ENCODE measurements at places on chromosomes 1 and 21. TPM values are rescaled to one million over a fixed set of nuclear protein-coding genes. Genes with fewer than 3 reads are reported as not detected.

Gene HSPB7
- not detected for total RNA-seq

Gene ADSS2
- total RNA-seq, result 45.3 TPM

Gene TNFRSF25
- total RNA-seq, result 3.5 TPM

Gene ESRRG
- total RNA-seq, result not detected

Gene GJC2
- total RNA-seq, result 0.31 TPM

Gene BGLAP
- 0.46 TPM for total RNA-seq

Gene PSRC1
- 18.6 TPM for total RNA-seq

Gene C1orf185
- not detected for total RNA-seq

Gene SMCP
- total RNA-seq, result not detected

Gene TMEM61
- total RNA-seq, result not detected

Gene EPHB2
- 47.0 TPM for total RNA-seq

Gene LCE1F
- total RNA-seq, result not detected

Gene SPRR2E
- total RNA-seq, result not detected

Gene FAM78B
- 0.38 TPM for total RNA-seq

Gene PLA2G4A
- total RNA-seq, result 10.9 TPM

Gene TNFRSF4
- not detected for total RNA-seq

Gene EPS8L3
- total RNA-seq, result 0.94 TPM

Gene PDPN
- not detected for total RNA-seq

Gene KPRP
- not detected for total RNA-seq

Gene RRP1
- total RNA-seq, result 37.0 TPM

Gene VSIG8
- 0.06 TPM for total RNA-seq

Gene RHBDL2
- 2.7 TPM for total RNA-seq

Gene CHIA
- total RNA-seq, result not detected

Gene LCK
- 0.07 TPM for total RNA-seq

Gene CELA3B
- total RNA-seq, result not detected

Gene RBM11
- total RNA-seq, result not detected

Gene SPRR2F
- not detected for total RNA-seq

Gene CHRM3
- 0.02 TPM for total RNA-seq

Gene CR1L
- not detected for total RNA-seq

Gene AMY1C
- not detected for total RNA-seq

Gene RUNX1
- 12.4 TPM for total RNA-seq

Data from A549 treated with DMSO at 1 μM for 4 hours (cell line).